ENCODE measurements at places on chromosomes 2 and 18. TPM values are rescaled to one million over a fixed set of nuclear protein-coding genes. Genes with fewer than 3 reads are reported as not detected.
A peak's percentile ranks its signal among the peaks of the same experiment; 100 is the strongest.

DNA sequence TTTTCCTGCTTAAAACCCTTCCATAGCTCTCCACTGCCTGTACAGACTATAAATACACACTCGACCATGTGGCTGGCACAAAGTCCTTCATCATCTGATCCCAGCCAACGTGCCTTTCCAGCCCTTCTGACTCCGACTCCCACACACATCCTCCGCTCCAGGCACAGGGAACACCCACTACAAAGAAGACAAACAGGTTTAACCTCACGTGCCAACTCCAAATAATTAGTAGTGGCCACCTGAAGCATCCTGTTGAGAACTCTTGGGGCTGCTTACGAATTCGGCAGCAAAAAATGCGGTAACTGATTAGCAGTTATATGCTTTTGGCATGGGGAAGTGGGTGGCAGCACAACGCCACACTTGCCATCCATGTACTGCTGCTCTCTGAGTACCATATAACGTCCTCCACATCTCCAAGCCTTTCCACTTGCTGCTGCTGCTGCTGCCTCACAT is 12.1 kb downstream of the SPIRE1 start:
- no peak for DNase-seq

The MRPL53 gene
- total RNA-seq, result 63.6 TPM

GRCh38 chr2:54522624-54523281 is 66.6 kb downstream of the SPTBN1 start:
- DNase-seq, result peak; percentile 58

DNA sequence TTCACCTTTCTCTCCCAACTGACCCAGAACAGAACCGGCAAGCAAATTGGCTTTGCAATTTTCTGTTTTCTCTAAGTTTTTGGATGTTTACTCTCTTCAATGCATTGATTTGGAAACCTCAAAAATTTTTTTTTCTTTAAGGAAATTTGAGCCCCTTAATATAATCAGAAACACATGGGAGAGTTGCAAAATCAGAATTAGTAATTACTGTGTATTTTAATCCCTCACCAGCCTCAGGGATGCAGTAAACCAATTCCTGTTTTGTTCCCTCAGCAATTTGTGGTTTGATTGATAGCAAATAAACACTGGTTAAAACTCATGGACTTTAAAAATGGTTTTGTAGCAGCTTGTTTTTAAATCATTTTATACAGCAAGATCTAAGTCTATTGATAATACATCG is 281.5 kb downstream of the NEDD4L start:
- no peak for DNase-seq

GRCh38 chr18:9814431-9814830 is 71.3 kb upstream of the TXNDC2 start:
- no peak for DNase-seq
